Adrenal gland (tissue), 19 donors: ENCODE measurements at places on chromosomes 1 and 21. TPM values are rescaled to one million over a fixed set of nuclear protein-coding genes. Genes with fewer than 3 reads are reported as not detected.

The IQCC gene
- total RNA-seq = 2.8 TPM

The NEK2 gene
- 2.2 TPM for total RNA-seq

The TTC13 gene
- 9.5 TPM for total RNA-seq

The SELL gene
- total RNA-seq = 0.96 TPM

The CYP4X1 gene
- 1.6 TPM for total RNA-seq

The DISP1 gene
- total RNA-seq = 20.0 TPM
